GM23248 (cell line): ENCODE measurements at places on chromosomes 5 and 9. TPM values are rescaled to one million over a fixed set of nuclear protein-coding genes. Genes with fewer than 3 reads are reported as not detected.

GRCh38 chr9:5518937-5519319 lies 8.6 kb downstream of the PDCD1LG2 start:
- no peak overlapping the region for H3K4me3 ChIP-seq
- no peaks in the 10 kb centered on the region for H3K27me3 ChIP-seq
- peaks cover 24% of the 10 kb centered on the region for H3K4me1 ChIP-seq
- DNase-seq, result no peak
- 0 out of 2 replicates have a peak overlapping the region, but pooled peaks have one; percentile 31 for H3K27ac ChIP-seq
- H3K36me3 ChIP-seq, result peaks cover 11% of the 10 kb centered on the region

DNA sequence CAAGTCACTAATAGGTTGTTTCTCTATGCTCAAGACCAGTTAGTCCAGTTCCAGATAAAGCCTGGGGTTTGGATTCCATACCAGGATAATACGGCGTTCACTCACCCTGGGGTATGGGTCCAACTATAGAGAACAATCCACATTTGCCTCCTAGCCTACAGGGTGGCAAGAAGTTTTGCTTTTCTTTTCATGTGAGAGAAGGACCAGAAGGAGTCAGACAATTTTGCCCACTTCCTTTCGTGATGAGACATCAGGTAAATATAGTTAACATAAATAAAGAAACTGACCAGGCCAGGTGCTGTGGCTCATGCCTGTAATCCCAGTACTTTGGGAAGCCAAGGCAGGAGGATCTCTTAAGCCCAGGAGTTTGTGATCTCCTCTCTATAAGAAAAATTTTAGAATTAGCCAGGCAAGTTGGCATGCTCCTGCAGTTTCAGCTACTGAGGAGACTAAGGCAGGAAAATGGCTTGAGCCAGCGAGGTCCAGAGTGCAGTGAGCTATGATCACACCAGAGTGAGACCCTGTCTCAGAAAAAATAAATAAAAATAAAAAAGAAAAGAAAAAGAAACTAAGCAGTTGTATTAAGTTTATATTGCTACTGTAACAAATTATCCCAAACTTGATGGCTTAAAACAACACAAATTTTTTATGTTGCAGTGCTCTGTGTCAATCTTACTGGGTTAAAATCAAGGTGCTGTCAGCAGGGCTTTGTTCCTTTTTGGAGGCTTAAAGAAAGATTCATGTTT lies 7.5 kb upstream of the REEP5 start:
- no peak overlapping the region for H3K4me3 ChIP-seq
- no peaks in the 10 kb centered on the region for H3K36me3 ChIP-seq
- H3K27ac ChIP-seq, result no peak overlapping the region
- DNase-seq, result no peak
- H3K4me1 ChIP-seq, result peaks cover 12% of the 10 kb centered on the region; the same call in 1 of the 2 replicates

- peak; percentile 71 for DNase-seq
- no peak overlapping the region for H3K27ac ChIP-seq
- no peaks in the 10 kb centered on the region for H3K4me1 ChIP-seq
Observed at GRCh38 chr5:38208782-38209378, 49.5 kb upstream of the EGFLAM start.

DNA sequence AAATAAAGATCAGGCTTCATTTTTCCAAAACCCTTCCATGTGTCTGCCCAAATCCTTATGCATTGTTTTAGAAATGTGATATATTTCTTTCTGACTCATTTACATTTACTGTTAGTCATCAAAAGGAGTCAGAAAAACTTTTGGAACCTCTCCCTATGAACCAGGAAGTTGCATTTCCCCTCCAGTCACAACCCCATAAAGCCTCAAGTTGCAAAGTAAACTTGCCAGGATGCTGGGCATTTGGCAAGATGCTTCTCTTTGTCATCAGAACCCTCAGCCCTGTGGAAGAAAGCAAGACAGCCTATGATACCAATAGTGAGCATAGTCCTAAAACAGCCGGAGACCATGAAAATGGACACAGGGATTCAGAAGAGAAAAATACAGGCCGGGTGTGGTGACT lies 84.2 kb downstream of the MUSK start:
- no peak overlapping the region for H3K4me3 ChIP-seq
- H3K4me1 ChIP-seq, result peaks cover 33% of the 10 kb centered on the region
- no peaks in the 10 kb centered on the region for H3K36me3 ChIP-seq
- H3K27ac ChIP-seq, result peak overlapping the region; percentile 64

- H3K4me1 ChIP-seq, result peaks cover 67% of the 10 kb centered on the region
- peak overlapping the region; percentile 24; the same call in 1 of the 2 replicates for H3K4me3 ChIP-seq
- DNase-seq, result peak; percentile 95
- no peaks in the 10 kb centered on the region for H3K36me3 ChIP-seq
- H3K27me3 ChIP-seq, result no peaks in the 10 kb centered on the region
Observed at GRCh38 chr5:132425009-132425937, 55.8 kb downstream of the SLC22A5 start.

GRCh38 chr5:177301503-177302165 lies 1.9 kb downstream of the RAB24 start:
- no peaks in the 10 kb centered on the region; the same call in 1 of the 2 replicates for H3K36me3 ChIP-seq
- peak; percentile 17 for DNase-seq
- no peak overlapping the region for H3K27ac ChIP-seq
- peaks cover 21% of the 10 kb centered on the region for H3K4me1 ChIP-seq
- no peak overlapping the region for H3K4me3 ChIP-seq

DNA sequence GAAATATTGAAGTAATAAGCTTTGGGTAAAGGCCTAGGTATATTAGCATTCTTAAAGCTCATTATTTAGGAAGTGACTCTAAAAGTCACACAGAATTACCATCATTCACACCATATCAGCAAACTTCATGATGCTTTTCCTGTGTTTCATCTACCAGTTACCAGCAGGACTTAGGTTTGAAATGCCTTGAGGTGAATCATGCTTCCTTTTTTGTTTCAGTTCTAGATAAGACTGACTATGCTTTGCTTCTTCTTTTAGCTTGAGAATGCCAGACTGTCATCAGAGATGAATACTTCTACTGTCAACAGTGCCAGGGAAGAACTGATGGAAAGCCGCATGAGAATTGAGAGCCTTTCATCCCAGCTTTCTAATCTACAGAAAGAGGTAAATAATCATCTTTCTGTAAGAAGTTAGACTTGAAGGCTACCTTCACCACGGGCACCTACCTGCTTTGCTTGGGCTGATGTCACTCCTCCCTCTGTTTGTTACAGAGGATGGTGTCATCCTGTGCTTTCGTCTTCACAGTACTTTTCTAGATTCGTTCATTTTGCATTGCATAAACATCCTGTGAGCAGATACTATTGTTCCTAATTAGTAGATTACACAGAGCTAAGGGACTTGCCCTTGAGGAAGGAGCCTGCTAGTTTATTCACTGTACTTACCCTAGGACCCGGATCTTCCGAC lies 34.7 kb downstream of the LMNB1 start:
- H3K4me1 ChIP-seq, result peaks cover 23% of the 10 kb centered on the region
- no peaks in the 10 kb centered on the region for H3K27me3 ChIP-seq
- H3K36me3 ChIP-seq, result no peaks in the 10 kb centered on the region

GRCh38 chr9:94148419-94148818 lies 64.2 kb downstream of the PTPDC1 start:
- H3K27ac ChIP-seq, result no peak overlapping the region
- no peak overlapping the region for H3K4me3 ChIP-seq
- peaks cover 9% of the 10 kb centered on the region for H3K4me1 ChIP-seq
- no peaks in the 10 kb centered on the region for H3K36me3 ChIP-seq

DNA sequence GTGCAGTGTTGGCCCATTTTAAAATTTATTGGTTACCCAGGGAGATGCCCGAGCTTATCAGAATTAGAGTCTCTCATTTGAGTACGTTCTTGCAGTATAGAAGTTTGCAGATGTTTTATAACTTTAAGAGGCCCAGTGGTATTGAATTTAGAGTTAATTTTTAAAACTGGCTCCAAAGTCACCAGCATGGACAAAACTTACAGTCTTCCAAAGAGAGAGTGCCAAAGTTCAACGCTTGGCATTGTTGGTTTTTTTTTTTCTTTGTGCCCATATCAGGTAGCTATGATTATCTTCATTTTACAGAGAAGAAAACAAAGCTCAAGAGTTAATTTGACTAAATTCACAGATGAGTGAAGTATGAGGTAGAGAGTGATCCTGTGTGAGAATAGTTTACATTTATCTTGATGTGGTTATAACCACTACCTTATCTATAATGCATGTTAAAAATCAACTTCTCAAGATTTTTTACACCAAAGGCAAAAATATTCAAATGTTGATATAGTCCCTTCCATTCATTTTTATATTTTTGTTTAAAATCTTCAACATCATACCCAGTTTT lies 273.7 kb upstream of the DMRT1 start:
- no peaks in the 10 kb centered on the region for H3K36me3 ChIP-seq
- H3K27ac ChIP-seq, result no peak overlapping the region
- H3K27me3 ChIP-seq, result no peaks in the 10 kb centered on the region

The MZB1 gene
- not detected in 2 replicates for total RNA-seq

The GLIPR2 gene
- 27.5 and 32.9 TPM in 2 replicates for total RNA-seq

The DOCK8 gene
- not detected in 2 replicates for total RNA-seq

The FBXO38 gene
- total RNA-seq, result 42.9 and 55.3 TPM in 2 replicates

The GPBP1 gene
- 35.5 and 41.7 TPM in 2 replicates for total RNA-seq
